ENCODE measurements at places on chromosomes 11 and 22. TPM values are rescaled to one million over a fixed set of nuclear protein-coding genes. Genes with fewer than 3 reads are reported as not detected.

GRCh38 chr22:45458532-45458931 lies 44.2 kb upstream of the FBLN1 start:
- H3K27ac ChIP-seq, result no peak overlapping the region
- H3K27me3 ChIP-seq, result no peaks in the 10 kb centered on the region
- no peaks in the 10 kb centered on the region for H3K36me3 ChIP-seq
- no peaks in the 10 kb centered on the region for H3K4me1 ChIP-seq

Gene HEPHL1
- total RNA-seq, result not detected

Gene SPTY2D1
- 19.2 TPM for total RNA-seq

Gene CHRNA10
- 0.29 TPM for total RNA-seq

- H3K4me1 ChIP-seq, result peaks cover 8% of the 10 kb centered on the region
- no peak overlapping the region for H3K27ac ChIP-seq
- H3K4me3 ChIP-seq, result no peak overlapping the region
- H3K27me3 ChIP-seq, result no peaks in the 10 kb centered on the region
- no peaks in the 10 kb centered on the region for H3K36me3 ChIP-seq
Measured at GRCh38 chr11:100908746-100909145, 220.9 kb downstream of the PGR start.

DNA sequence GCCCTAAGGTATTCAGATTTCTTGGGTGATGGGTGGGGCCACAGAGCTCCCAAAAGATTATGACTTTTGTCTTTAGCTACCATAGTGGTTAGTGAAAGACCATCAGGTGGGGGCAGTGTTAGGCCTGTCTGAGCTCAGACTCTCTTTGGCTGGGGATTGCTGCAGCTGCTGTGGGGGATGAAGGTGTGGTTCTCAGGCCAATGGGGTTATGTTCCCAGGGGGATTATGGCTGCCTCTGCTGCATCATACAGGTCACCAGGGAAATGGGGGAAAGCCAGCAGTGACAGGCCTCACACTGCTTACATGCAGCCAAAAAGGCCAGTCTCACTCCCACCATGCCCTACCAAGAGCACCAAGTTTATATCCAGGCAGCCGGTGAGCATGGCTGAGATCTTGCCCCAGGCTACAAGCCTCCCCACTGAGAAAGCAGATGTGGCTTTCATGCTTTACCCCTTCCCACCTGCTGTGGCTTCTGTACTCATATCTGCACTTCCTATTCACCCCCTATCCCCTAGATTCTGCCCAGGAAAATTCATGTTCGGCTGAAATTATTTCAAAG lies 24.8 kb downstream of the CNTF start:
- no peaks in the 10 kb centered on the region for H3K4me1 ChIP-seq
- no peak overlapping the region for H3K27ac ChIP-seq
- no peak for DNase-seq
- H3K27me3 ChIP-seq, result peaks cover 5% of the 10 kb centered on the region
- no peaks in the 10 kb centered on the region for H3K36me3 ChIP-seq

DNA sequence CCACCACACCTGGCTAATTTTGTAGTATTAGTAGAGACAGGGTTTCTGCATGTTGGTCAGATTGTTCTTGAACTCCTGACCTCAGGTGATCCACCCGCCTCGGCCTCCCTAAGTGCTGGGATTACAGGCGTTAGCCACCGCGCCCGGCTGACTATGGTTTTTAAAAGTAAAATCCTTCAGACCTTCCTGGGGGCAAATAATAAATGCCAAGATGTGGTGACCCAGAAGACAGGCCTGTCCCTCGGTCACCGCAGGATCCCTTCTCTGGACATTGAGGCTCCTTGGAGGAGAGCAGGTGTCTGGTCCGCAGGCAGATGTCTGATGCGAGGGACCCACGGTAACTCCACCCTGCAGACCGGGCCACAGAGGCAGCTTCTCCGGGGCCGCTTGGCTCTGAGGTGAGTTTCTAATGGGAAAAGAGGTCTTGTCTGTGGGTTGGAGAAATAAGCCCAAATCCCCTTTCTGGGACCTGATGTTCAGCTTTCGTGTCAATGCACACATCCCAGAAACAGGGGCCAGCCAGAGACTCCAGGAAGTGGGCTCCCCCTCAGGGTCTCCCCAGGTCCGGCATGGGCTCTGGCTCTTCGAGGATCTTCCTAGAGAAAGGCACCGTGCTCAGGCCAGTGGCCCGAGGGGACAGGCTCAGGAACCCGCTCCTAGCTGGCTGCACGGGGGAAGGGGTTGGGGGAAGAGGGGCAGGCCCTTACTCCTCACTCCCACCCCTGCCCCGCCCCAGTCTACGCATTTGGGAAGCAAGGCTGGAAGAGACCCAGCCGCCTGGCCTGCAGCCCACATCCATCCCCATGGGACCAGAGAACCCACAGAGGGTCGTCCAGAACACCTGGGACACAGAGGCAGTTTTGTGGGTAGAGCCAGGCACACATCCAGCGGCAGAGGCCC lies 100.6 kb downstream of the WNT7B start:
- H3K4me3 ChIP-seq, result no peak overlapping the region
- H3K27ac ChIP-seq, result no peak overlapping the region
- DNase-seq, result peak; percentile 39
- no peaks in the 10 kb centered on the region for H3K36me3 ChIP-seq
- H3K27me3 ChIP-seq, result peaks cover 28% of the 10 kb centered on the region
- no peaks in the 10 kb centered on the region for H3K4me1 ChIP-seq

Gene ANO9
- under 0.01 TPM for total RNA-seq

Gene TSGA10IP
- total RNA-seq, result not detected

DNA sequence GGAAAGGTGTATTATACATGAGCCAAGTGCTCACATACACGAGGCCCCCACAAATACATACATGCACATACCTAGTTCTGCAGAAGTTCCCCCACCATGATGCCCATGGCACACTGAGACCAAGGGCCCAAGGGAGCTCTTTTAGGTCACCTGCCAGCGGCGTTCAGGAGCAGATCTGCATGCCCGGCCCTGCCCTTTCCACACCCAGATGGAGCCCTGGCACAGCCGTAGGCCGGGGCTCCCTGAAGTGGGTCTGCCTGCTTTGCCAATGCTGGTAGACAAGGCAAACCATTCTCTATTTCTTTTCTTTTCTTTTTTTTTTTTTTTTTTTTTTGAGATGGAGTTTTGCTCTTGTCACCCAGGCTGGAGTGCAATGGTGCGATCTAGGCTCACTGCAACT lies 21.5 kb downstream of the NFAM1 start:
- peaks cover 6% of the 10 kb centered on the region for H3K27me3 ChIP-seq
- H3K4me3 ChIP-seq, result no peak overlapping the region
- H3K27ac ChIP-seq, result no peak overlapping the region
- DNase-seq, result no peak
- H3K4me1 ChIP-seq, result no peaks in the 10 kb centered on the region

DNA sequence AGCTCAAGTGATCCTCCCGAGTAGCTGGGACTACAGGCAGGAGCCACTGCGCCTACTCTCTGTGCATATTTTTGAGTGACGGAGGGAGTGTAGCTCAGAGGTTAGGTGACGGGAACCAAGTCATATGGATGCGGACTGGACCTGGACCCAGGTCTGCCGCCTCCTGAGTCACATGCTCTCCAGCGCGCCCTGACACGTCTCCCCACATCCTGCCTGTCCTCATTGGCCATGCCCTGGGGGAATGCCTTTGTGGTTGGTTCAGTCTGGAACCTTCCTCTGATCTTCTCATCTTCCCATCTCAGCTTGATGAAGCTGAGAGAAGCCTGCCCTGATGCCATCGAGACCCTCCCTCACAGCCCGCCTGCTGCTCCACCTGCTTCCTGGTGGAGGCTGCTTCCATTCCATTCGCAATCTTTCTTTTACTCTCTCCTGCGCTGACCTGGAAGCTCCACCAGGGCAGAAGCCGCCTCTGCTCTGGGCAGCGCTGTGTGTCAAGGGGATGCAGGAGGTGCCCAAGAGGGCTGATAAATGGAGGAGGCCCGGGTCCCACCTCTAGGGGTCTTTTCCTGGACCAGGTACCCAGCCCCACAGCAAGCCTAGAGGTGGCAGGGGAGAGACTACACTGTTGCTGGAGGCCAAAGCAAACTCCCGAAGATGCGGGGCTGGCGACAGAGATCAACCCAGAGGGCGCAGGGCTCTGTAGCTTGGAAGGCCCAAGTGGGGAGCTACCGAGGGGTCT lies 13.9 kb upstream of the BAIAP2L2 start:
- H3K4me1 ChIP-seq, result no peaks in the 10 kb centered on the region
- no peaks in the 10 kb centered on the region for H3K27me3 ChIP-seq
- peak; percentile 79 for DNase-seq
- H3K4me3 ChIP-seq, result no peak overlapping the region

Gene TCN1
- not detected for total RNA-seq

Gene SCGB1C1
- total RNA-seq, result not detected

DNA sequence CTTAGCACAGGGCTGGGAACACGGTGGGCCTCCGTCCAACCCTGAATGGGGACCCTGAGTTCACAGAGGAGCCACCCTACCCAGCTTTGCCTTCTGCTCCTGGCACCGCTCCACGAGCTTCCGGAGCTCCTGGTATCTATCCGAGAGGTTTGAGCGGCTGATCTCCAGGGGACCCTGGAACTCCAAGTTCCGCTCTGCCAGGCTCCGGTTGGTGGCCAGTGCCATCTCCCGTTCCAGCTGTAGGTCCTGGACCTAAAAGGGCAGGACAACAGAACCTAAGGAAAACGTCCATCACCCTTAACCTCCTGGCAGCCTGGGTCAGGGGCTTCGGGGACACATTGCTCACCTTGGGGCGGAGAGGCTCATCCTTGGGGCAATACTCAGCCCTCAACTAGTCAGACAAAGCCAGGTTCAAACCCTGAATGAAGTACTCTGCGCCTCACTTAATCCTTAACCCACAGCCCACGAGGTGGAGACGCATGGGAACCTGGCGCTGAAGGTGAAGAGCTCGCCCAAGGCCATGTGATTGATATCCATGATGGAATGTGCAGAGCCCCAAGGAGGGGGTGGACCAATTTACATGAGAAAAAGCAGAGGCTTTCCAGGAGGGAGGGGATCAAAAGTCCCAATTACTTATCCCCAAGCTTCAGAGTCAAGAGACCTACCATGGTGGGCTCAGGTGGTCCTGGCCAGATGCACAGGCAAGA lies 27.1 kb downstream of the VPS37C start:
- no peak for DNase-seq
- no peaks in the 10 kb centered on the region for H3K27me3 ChIP-seq
- no peak overlapping the region for H3K27ac ChIP-seq
- H3K4me1 ChIP-seq, result peaks cover 26% of the 10 kb centered on the region
- no peak overlapping the region for H3K4me3 ChIP-seq

- H3K4me1 ChIP-seq, result peaks cover 16% of the 10 kb centered on the region
- H3K27ac ChIP-seq, result no peak overlapping the region
- no peak overlapping the region for H3K4me3 ChIP-seq
- peaks cover 34% of the 10 kb centered on the region for H3K27me3 ChIP-seq
Measured at GRCh38 chr11:130383344-130384211, 44.8 kb downstream of the ADAMTS8 start.

DNA sequence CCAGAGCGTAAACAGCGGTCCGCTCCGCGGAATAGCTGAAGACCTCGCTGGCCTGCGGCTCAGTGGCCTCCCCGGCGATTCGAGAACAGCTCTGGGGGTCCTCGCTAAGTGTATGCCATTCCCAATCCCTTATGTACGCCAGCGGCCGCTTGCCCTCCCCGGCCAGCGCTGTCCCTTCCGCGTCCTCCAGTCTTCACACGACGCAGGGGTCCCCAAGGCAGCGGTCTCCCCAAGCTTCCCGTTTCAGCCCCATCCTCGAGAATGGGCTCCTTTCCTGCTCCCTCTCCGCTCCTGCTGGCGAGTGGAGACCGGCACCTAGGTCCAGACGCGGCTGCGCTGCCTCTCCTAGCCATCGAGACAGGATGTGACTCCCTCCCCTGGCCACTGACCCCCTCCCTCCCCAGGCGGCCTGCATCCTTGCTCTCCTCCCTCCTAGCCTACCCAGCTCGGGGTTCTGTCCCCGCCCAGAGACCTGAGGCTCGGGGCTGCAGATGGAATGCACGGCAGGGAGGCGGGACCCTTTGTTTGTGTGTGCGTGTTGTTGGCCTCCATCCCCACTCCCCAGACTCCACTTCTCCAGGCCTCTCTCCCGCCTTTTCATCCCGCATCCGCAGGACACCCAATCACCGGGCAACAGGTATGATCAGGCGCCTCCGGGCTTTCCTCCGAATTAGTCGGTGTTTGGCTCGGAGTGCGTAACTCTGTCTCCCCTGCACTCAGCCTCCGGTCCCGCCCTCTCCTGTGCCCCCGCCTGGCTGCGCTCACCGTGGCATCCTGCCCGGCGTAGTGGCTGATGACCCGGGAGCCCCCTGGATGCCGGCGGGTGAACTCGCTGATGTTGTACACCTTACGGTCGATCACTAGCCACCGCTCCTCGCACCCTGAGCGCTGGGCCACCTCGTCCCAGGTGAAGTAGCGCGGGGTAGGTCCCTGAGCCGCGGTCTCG lies 740 bp downstream of the FADS1 start:
- peak; percentile 93 for DNase-seq
- H3K4me3 ChIP-seq, result peak overlapping the region; percentile 92
- H3K27ac ChIP-seq, result peak overlapping the region; percentile 93
- peaks cover 9% of the 10 kb centered on the region for H3K36me3 ChIP-seq
- no peaks in the 10 kb centered on the region for H3K27me3 ChIP-seq
- H3K4me1 ChIP-seq, result peaks cover 34% of the 10 kb centered on the region

Gene NEAT1
- 818 TPM for total RNA-seq

- no peaks in the 10 kb centered on the region for H3K36me3 ChIP-seq
- H3K4me3 ChIP-seq, result no peak overlapping the region
- DNase-seq, result no peak
- H3K27ac ChIP-seq, result no peak overlapping the region
- peaks cover 7% of the 10 kb centered on the region for H3K27me3 ChIP-seq
Measured at GRCh38 chr11:122242731-122243130, 126.7 kb upstream of the BLID start.

Gene ALKBH8
- total RNA-seq, result 6.2 TPM

DNA sequence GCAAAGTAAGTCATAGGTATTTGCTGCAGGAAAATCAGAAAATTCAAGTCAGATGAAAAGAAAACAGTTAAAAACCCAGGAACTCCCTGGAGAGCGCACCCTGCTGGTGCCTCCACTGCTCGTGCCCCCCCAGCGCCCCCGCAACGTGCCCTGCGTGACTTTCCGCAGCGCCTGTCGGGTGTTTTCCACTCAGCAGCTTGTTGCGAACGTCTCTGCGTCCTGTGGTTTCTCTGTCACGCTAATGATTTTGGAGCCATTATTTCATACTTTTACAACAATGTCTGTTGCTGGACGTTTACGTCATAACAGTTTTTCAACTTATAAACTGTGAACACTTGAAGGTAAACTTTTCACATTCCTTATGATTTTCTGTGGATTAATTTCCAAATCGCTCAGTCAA lies 5.0 kb downstream of the CRELD2 start:
- H3K27me3 ChIP-seq, result no peaks in the 10 kb centered on the region
- H3K4me3 ChIP-seq, result no peak overlapping the region
- no peak for DNase-seq
- peaks cover 7% of the 10 kb centered on the region for H3K4me1 ChIP-seq
- no peak overlapping the region for H3K27ac ChIP-seq

GRCh38 chr11:102559839-102560238 lies 29.3 kb upstream of the MMP7 start:
- no peaks in the 10 kb centered on the region for H3K27me3 ChIP-seq
- DNase-seq, result no peak
- no peak overlapping the region for H3K27ac ChIP-seq
- peaks cover 22% of the 10 kb centered on the region for H3K4me1 ChIP-seq
- H3K36me3 ChIP-seq, result no peaks in the 10 kb centered on the region
- no peak overlapping the region for H3K4me3 ChIP-seq

Gene PATE2
- 0.36 TPM for total RNA-seq

- H3K4me3 ChIP-seq, result no peak overlapping the region
- H3K4me1 ChIP-seq, result peaks cover 22% of the 10 kb centered on the region
- H3K36me3 ChIP-seq, result no peaks in the 10 kb centered on the region
- H3K27ac ChIP-seq, result no peak overlapping the region
Measured at GRCh38 chr11:132601875-132602274, 930.4 kb downstream of the OPCML start.

GRCh38 chr11:18748766-18749365 lies 22.9 kb upstream of the IGSF22 start:
- H3K4me3 ChIP-seq, result no peak overlapping the region
- H3K27ac ChIP-seq, result no peak overlapping the region
- no peaks in the 10 kb centered on the region for H3K36me3 ChIP-seq
- DNase-seq, result no peak
- H3K27me3 ChIP-seq, result no peaks in the 10 kb centered on the region
- peaks cover 9% of the 10 kb centered on the region for H3K4me1 ChIP-seq

Gene CREB3L1
- total RNA-seq, result 33.3 TPM
